ENCODE measurements at places on chromosomes 16 and 17.

- DNase-seq: no peak
Measured at GRCh38 chr17:18960803-18961511, 9.0 kb downstream of the SLC5A10 start.

GRCh38 chr16:89485701-89486246 lies 4.6 kb downstream of the ANKRD11 start:
- no peak for DNase-seq

- no peak for DNase-seq
Measured at GRCh38 chr16:14309906-14310305, 238.8 kb downstream of the MRTFB start.

GRCh38 chr17:69734656-69735055 lies 320.2 kb downstream of the MAP2K6 start:
- no peak for DNase-seq

DNA sequence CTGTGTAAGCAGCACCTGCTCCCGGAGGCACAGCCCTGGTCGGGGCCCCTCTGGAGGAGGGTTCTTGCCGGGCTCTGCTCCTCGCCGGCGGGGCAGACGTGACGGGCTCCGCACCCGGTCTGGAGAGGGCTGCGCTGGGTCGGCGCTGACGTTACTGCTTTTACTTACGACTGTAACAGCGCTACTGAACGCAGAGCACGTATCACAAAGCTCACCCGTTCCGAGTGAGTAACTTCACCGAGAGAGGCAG lies 1.3 kb upstream of the RAB40C start:
- no peak for DNase-seq

- no peak for DNase-seq
Measured at GRCh38 chr17:39903158-39903884, 15.1 kb downstream of the GSDMB start.

DNA sequence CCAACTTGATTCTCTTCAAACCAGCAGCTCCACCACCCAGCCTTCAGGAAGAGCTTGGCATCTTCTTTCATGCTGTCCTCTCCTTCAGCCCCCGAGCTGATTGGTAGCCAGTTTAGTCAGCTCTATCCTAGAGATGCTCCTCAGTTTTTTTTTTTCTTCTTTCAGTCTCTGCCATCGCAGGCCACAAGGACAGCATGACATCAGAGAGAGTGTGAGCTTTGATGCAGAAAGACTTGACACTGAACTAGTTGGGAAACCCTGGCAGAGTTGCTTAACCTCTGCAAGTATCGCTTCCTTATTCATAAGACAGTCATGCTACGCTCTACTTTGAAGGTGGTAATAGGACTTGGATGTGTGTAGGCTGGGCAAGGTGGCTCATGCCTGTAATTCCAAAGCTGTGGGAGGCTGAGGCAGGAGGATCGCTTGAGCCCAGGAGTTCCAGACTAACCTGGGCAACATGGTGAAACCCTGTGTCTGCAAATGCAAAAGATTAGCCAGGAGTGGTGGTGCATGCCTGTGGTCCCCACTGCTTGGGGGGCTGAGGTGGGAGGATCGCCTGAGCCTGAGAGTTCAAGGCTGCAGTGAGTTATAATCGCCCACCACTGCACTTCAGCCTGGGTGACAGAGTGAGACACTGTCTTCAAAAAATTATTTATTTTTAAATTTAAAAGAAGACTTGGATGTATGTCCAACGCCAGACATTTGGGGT lies 2.6 kb downstream of the CD300LB start:
- DNase-seq: no peak

GRCh38 chr16:31537362-31538242 lies 9.9 kb downstream of the AHSP start:
- DNase-seq: no peak

- no peak for DNase-seq
Measured at GRCh38 chr17:8412089-8412488, 14.5 kb upstream of the RNF222 start.

DNA sequence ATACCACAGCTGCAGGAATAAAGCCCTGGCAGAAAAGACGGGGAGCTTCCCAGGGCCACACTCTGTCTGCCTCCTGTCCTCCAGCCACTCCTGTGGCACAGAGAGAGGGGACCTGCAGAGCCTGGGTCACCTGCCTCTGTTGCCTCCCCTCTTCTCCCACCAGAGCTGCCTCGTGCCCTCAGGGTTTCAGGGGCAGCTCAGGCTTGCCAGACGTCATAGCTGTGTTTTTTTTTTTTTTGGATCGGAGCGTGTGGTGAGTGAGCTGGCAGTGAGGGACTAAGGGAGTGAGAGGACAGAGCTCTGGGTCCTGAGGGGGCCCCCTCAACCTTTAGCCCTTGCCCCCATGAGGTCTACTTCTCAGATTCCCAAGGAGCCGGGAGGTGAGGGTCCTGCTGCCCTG lies 2.1 kb downstream of the PIK3R6 start:
- DNase-seq: no peak

DNA sequence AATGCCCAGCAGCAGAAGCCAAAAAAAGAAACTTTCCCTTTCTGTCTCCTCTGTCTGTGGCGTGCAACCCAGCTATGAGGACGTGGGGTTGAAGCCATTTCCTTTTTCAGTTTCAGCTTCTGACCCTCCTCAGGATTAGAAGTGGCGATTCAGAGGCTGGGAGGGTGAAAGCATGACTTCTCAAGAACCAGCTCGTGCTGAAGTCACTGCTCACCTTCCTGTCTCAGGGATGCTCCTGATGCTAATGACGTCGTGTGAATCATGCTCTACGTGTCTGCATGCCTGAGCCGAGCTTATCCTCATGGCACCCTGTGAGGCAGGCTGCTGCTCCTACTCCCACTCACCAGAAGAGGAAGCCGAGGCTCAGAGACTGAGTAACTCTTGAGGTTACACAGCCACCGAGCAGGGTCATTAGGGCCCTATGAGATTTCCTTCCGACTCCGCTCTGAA lies 5.7 kb upstream of the LPO start:
- no peak for DNase-seq

DNA sequence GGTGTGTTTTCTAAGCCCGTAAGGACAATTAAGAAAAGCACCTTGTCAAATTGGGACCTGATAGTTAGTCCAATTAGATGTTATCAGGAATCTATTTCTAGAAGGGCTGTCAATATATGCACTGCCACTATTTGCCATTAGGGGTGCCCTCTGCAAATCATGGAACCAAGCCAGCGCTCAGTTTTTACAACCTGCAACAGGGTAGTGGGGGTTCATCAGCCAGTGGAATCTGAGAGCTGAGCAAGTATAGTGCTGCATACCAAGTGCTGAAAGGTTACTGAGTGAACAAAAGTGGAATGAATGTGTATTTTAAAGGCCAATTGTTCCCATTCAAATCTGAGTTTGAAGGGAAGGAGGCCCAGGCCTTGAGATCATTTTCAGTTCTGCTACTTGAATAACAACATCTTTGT lies 10.4 kb downstream of the PRR11 start:
- DNase-seq: no peak

DNA sequence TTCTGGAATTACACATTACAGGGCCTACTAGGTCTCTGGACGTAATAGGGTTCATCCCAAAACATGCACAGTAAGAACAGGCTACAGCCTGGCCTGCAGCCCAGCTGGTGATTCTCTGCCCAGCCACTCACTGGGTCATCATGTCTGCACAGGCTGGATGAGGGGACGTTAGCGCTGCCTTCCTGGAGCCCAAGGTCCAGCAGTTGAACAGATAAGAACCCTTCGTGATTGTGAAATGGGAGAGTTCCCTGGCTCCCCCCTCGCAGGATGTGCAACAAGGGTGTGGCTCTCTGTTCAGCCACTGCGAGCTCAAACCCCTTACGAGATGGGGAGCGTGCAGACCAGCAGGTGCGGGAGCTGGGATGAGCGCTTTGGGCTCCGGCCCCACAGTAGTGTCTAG lies 200.0 kb upstream of the CDH5 start:
- DNase-seq: no peak

- no peak for DNase-seq
Measured at GRCh38 chr17:35540589-35541404, 3.3 kb upstream of the SLFN12L start.

DNA sequence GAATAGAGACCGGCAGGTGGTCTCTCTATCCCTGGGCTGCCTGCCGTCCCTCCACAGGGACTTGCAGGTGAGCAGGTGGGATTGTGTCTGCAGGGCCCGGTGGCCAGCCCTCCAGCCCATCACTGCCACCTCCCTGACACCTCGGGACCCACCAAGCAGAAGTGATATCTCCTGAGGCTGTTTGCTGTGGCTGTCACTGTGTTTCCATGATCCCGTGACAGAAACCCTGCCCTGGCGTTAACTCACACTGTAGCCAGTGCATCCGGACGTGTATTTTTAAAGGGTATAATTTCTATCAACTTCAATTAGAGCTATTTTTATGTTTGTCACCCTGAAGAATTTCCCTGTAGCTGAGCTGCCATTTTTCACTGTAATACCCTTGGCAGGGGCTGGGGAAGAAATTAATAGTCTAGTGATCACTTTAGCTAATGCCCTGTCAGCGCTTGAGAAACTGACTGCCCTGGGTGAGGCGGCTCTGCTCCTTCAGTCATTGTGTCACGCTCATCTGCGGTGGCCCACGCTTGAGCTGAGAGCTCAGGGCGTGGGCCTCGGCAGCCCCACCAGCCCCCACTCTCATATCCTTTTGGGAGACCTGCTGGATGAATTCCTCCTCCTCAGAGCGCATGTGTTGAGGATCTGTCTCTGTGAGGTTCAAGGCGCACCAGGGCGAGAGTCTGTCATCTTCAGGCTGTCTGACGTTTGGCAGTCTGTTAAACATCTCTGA lies 229.9 kb upstream of the CIBAR2 start:
- DNase-seq: no peak

DNA sequence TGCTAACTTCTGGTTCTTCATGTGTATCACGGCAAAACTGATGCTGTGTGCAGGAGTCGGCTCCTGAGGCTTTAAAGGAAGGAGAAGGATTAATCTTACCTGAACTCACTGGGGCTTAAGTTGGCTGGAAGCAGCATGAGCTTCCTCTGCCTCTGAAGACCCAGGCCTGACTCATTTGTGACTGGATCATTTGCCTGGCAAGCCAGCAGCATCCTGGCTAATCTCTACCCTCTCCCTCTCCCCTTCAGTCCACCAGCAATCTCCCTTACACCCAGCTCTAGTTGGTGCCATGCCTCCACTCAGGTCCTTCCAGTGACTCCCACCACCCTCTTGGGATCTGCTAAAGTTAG lies 150.3 kb downstream of the IRX3 start:
- DNase-seq: no peak

DNA sequence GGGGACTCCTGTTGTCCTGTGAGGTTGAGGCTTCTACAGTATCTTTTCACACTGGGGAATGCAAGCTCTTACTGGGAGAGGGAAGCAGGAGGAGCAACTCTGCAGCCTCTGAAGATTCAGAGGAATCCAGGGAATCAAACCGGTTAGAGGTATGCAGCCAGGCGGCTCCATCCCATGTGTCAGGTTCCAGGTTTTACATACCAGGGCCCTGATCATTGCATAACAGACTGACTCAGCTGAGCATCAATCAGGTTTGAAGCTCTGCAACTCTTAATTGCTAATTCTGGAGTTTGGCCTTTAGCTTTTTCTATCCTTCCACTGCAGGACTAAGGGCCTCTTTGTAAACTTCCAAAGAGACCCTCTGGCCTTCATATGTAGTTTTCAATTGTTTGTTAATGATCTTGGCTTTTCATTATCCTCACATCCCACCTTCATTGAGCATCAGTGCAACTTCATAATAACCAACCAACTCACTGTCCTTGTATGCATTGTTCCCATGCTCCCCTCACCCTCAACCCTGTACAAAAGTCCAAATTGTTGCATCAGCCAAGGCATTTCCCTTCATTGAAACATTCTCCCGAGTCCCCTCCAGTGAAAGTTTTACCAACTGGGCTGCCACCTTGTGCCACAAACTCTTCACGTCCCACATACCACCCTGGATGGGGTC lies 59.7 kb upstream of the DHX40 start:
- DNase-seq: no peak

- DNase-seq: no peak
Measured at GRCh38 chr17:58328195-58329034, at the start of gene TSPOAP1. TSPOAP1 (minus strand) TSS chr17:58328795; CDS start chr17:58327920, 875 bp downstream.

DNA sequence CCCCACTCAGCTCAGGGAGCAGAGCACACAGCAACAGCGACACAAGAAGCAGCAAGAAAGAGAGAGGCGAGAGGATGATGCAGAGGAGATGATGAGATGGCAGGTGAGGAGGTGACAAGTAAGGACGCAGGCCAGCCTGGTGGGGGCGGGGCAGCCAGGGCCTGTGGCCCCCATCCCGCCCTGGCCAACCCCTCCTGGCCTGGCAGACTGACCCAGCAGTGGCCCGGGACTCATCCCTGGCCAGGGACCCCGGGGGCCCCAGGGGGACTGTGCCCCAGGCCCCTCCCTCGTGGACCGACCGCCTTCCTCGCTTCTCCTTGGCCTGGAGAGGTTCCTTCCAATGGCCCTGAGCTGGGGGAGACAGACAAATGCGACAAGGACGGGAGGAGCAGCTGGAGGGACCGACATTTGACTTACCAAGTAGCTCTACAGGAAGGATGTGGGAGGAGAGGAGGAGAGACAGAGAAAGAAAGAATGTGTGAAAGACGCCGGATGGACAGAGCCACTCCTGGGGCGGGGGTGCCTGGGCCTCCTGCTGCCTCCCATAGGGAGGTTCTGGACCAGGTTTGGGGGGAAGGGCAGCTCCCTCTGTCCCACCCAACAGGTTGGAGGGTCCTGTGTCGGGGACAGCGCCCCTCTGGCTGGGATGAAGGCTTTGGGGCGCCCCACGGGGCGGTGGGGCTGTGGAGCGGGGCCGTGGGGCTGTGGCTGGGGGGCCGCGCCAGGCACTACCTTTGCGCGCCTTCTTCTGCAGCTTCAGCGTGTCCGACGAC lies 6.8 kb downstream of the MTSS2 start:
- no peak for DNase-seq

DNA sequence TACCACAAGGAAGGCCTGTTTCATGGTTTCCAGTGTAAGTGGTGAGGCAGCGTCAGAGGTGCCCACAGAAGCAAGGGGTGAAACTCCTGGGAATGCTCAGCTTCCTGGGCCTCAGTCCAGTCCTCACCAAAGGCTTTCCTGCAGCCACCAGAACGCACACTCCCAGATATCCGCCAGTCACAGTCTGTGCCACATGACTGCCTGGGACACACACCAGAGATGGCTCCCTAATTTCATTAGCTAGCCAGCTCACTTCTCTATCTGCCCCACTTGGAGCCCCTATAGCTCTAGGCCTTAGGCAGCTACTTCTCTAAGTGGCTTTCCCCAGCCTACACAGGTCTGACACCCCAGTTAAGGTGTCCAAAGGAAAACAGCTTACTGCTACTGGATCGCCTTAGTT lies 77.0 kb downstream of the CYTH1 start:
- DNase-seq: no peak
